ENCODE measurements at places on chromosomes 1 and 21. TPM values are rescaled to one million over a fixed set of nuclear protein-coding genes. Genes with fewer than 3 reads are reported as not detected.

DNA sequence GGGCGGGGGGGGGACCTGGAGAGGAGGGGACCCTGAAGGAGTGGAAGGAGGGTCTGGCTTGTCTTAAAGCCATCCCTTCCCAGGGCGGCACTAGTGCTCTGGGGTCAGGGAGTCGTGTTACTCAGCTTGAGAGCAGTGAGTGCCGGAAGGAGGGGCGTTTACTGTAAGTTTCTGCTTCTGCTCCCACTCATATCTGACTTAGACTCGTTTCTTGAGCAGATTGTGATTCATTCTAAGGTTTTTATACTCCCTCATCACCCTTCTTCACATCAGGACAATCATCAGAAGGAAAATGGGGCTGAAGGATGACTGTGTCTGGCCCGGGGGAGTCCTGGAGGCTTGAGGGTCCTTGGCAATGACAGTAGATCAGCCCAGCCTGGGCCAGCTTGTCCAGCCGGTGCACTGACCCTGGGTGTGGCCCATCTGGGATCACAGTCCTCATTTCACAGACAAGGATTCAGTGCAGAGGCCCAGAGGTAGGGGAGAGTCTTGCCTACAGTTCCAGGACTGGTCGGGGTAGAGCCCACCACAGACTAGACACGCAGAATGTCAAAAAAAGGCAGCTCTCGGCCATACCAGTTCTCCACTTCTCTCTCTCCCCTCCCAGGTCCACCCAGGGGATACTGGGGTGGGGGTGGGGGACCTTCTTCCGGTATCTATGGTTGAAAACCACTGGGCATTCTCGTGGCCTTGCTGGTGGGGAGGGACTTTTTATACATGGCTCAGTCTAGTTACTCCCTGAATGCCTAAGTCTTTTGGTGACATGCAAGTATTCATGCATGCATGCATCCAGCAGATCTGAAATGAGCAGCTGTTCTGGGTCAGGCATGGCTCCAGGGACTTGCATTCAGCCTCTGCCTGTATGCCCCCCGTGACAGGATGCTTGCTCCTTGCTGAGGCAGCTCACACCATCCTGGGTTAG is 5.1 kb downstream of the TNFRSF8 start:
- H3K4me1 ChIP-seq = peaks cover 40% of the 10 kb centered on the region
- H3K27me3 ChIP-seq = no peaks in the 10 kb centered on the region
- H3K4me3 ChIP-seq = no peak overlapping the region
- DNase-seq = peak; percentile 50
- peak overlapping the region; percentile 50 for H3K27ac ChIP-seq

GRCh38 chr1:58898739-58899586 is 115.1 kb upstream of the JUN start:
- H3K27me3 ChIP-seq = no peaks in the 10 kb centered on the region
- no peaks in the 10 kb centered on the region for H3K36me3 ChIP-seq
- peak overlapping the region; percentile 95 for H3K27ac ChIP-seq
- H3K4me1 ChIP-seq = peaks cover 56% of the 10 kb centered on the region
- H3K4me3 ChIP-seq = no peak overlapping the region
- peak; percentile 96 for DNase-seq

- no peak overlapping the region for H3K4me3 ChIP-seq
- no peak overlapping the region for H3K27ac ChIP-seq
- DNase-seq = no peak
These were observed 55.6 kb downstream of the TCP10L start for GRCh38 chr21:32529679-32530078.

DNA sequence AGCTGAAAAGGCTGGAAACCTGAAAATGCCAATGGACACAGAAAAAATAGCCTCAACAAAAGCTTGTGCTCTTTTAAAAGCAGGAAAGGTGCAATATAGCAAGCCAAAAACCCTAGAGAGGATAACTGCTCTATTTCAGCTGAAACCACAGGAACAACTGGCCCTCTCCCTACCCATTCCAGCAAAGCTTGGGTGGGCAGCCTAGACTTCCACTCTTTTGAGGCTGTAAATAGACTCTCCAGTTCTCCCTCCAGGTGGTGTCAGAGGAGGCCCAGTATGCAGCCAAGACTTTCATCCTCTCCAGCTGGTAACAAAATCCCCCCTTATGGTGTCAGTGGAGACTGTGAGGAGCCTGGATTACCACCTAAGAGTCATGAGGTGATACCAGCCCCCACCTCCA is 206.9 kb upstream of the PLD5 start:
- no peaks in the 10 kb centered on the region for H3K27me3 ChIP-seq
- H3K4me3 ChIP-seq = no peak overlapping the region
- no peak for DNase-seq
- H3K36me3 ChIP-seq = no peaks in the 10 kb centered on the region
- H3K27ac ChIP-seq = no peak overlapping the region
- H3K4me1 ChIP-seq = no peaks in the 10 kb centered on the region

DNA sequence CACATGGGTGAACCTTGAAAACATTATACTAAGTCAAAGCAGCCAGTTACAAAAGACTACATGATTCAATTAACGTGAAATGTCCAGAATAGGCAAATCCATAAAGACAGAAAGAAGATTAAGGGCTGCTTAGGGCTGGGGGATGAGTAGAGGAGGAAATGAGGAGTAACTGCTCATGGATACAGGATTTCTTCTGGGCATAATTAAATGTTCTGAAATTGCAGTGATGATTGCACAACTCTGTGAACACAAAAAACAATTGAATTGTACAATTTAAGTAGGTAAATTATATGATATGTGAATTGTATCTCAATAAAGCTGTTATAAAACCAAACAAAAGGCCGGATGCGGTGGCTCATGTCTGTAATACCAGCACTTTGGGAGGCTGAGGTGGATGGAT is 52.2 kb downstream of the RERE start:
- H3K36me3 ChIP-seq = peaks cover 11% of the 10 kb centered on the region
- H3K4me1 ChIP-seq = peaks cover 26% of the 10 kb centered on the region
- no peak for DNase-seq
- no peak overlapping the region for H3K4me3 ChIP-seq
- no peak overlapping the region for H3K27ac ChIP-seq

DNA sequence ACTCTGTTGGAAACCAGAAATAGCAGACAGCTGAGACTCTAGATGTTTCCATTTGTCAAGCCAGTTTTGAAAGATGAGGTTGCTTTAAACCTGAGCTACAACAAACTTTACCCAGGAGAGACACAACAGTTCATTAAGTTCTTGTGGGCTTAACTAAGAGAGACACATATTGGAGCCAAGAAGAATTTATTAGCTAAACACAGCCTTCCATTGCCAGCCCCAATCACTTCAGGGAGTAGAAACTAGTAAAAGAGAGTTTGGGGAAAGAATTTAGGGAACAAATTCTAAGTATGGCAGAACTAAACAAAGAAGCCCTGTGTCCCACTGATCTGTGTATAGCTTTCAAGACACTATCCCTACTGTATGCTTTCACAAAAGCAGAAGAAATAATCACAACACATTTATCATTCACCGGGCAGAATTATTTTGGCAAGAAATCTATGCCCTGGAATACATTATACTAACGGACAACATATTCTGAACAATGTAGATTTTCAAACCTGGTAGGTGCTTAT is 87.3 kb upstream of the KAZN start:
- no peaks in the 10 kb centered on the region for H3K4me1 ChIP-seq
- no peak overlapping the region for H3K27ac ChIP-seq
- no peaks in the 10 kb centered on the region for H3K36me3 ChIP-seq
- H3K27me3 ChIP-seq = no peaks in the 10 kb centered on the region
- no peak for DNase-seq

- H3K4me3 ChIP-seq = no peak overlapping the region
- no peak overlapping the region for H3K27ac ChIP-seq
- no peak for DNase-seq
- no peaks in the 10 kb centered on the region for H3K4me1 ChIP-seq
These were observed 165.3 kb upstream of the C1orf105 start for GRCh38 chr1:172255223-172255560.

GRCh38 chr1:246765521-246765920 is 41.3 kb downstream of the SCCPDH start:
- H3K27ac ChIP-seq = no peak overlapping the region
- H3K36me3 ChIP-seq = peaks cover 42% of the 10 kb centered on the region
- H3K4me1 ChIP-seq = no peaks in the 10 kb centered on the region
- H3K27me3 ChIP-seq = no peaks in the 10 kb centered on the region
- DNase-seq = no peak

GRCh38 chr1:150976879-150977694 is 2.5 kb upstream of the CERS2 start:
- H3K4me3 ChIP-seq = peak overlapping the region; percentile 63
- H3K36me3 ChIP-seq = peaks cover 9% of the 10 kb centered on the region
- peaks cover 50% of the 10 kb centered on the region for H3K4me1 ChIP-seq
- H3K27ac ChIP-seq = peak overlapping the region; percentile 95
- H3K27me3 ChIP-seq = no peaks in the 10 kb centered on the region

DNA sequence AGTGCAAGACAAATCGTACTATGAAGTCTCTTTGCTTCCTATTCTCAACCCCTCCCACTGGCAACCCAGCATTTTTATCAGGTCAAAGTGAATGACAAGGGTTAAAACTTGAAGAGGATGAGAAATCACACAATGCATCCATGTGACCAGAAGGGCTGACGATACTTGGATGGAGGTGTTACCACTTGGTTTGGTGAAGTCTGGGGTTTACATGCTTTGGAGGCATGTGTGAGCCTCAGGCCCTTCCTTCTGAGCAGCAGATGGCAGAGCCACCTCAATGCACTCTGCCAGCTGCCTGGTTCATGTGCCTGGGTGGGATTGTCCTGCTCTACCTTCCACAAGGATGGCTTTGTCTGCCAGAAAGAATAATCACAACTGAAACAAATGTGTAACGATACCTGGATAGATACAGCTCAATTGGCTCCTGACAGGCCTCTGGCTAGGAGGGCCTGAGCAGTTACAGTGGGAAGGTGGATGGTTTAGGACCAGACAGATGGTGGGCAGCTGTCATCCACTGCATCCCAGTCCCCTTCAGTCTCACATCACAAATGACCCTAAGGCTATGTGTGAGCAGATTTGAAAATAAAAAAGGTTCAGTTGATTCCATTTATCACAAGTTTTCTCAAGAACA is 51.5 kb upstream of the CNIH3 start:
- no peak overlapping the region for H3K4me3 ChIP-seq
- H3K36me3 ChIP-seq = no peaks in the 10 kb centered on the region
- no peak for DNase-seq
- no peaks in the 10 kb centered on the region for H3K27me3 ChIP-seq
- no peaks in the 10 kb centered on the region for H3K4me1 ChIP-seq

The NBPF10 gene
- total RNA-seq = 0.72 TPM

The FNDC5 gene
- total RNA-seq = 0.38 TPM

The DIO1 gene
- total RNA-seq = not detected

The KLHDC8A gene
- 0.16 TPM for total RNA-seq

The LRRC71 gene
- 1.2 TPM for total RNA-seq

Measured in K562 (cell line).